ENCODE measurements at places on chromosomes 16 and 17. TPM values are rescaled to one million over a fixed set of nuclear protein-coding genes. Genes with fewer than 3 reads are reported as not detected.

CDIP1 gene
- total RNA-seq = 32.4 TPM

NPTX1 gene
- 2.0 TPM for total RNA-seq

GRCh38 chr17:28547623-28548416 is 4.6 kb downstream of the UNC119 start:
- peak; percentile 71 for DNase-seq

GRCh38 chr16:58421529-58421928 is 29.3 kb downstream of the GINS3 start:
- no peak for DNase-seq

DNA sequence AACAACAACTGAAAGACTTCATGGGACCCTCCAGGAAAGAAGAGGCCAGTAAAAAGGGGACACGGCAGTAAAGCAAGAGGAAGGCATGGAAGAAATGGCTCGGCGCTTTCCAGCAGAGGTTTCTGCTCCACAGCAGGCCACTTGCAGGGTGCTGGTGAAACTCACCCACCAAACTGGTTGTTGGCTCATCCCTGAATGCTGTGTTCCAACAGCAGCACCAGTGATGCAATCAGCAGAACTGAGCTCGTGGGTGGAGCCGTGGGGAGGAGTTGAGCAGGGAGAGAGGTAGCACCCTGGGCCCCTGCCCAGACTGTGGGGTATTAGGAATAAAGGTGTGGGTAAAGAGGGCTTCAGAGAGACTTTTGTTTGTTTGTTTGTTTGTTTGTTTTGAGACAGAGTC is 62.8 kb upstream of the ADCY9 start:
- DNase-seq = no peak

- peak; percentile 71 for DNase-seq
Observed at GRCh38 chr16:67967958-67968399, 458 bp downstream of the SLC12A4 start.

DNA sequence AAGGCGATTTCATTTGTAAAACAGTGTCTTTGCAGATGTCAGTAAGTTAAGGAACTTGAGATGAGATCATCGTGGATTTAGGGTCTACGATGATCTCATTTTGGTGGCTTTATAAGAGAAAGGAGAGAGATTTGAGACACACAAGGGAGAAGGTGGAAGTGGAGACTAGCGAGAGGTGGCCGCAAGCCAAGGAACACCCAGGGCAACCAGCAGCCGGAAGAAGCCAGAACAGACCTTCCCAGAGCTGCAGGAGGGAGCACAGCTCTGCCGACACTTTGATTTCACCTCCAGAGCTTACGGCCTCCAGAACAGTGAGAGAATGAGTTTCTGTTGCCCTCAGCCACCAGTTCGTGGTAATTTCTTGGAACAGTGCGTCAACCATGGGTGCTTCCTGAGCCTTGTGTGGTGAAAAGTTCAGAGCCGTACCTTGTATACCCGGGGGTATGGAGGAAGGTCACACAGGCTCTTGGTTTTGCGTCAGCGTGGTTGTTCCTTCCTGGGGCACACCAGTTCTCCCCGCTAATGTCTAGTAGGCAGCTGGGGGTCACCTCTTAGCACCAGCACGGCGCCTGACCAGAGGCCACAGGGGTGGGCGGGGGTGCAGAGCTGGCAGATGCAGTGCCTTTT is 12.9 kb upstream of the SEC14L1 start:
- peak; percentile 58 for DNase-seq

DNA sequence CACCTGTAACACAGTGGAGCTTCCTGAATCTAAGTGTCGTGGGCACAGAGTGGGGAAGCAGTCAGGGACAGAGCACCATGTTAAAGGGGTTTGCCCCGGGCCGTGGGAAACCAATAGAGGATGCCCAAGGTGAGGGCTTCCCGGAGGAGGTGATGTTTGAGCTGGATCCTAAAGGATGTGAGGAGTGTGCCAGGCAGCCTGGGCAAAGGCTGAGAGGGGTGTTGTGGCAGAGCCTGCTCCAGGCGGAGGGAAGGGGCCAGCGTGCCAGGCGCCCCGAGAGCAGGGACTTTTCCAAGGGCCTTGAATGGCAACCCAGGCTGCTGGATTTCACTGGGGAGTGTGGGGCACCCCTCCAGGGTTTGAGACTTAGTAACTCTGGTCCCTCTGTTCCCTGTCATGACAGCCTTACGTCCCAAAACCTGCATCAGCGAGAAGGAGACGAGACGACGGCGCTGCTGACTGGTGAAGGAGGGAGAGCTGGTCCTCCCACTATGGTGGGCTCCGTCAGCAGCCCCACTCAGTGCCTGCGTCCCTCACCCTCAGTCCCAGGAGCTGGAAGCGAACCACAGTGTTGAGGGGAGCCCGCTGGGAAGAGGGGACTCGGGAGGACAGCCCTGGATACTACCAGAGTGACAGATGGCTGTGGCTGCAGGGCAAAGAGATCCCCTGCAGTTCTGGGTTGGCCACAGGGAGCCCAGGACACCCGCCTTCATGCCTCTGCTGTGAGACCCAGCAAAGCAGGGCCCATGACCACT is 228.4 kb downstream of the KATNIP start:
- DNase-seq = no peak

DNA sequence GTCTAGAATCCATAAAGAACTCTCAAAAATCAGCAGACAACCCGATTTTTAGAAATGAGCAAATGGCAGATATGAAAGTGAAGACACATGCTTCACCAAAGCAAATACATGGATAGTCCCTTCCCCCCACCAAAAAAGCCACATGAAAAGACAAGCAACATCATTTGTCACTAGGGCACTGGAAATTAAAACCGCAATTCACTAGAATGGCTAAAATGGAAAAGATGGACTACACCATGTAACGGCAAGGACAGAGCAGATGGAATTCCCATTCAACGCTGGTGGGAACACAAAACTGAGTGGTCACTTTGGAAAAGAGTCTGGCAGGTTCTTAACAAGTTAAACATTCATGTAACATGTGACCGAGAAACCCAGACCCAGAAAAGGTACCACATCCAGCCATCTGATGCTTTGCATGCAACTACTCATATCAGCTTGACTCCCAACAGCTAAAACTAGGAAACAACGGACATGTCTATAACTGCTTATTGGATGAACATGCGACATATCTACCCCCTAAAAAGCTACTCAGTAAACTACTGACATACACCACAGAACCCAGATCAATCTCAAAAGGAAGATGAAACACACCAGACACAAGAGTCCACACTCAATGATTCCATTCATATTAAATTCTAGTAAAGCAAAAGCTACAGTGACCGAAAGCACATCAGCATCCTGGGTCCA is 132.6 kb downstream of the ZNF778 start:
- no peak for DNase-seq
